ENCODE measurements at places on chromosomes 7 and 10.

DNA sequence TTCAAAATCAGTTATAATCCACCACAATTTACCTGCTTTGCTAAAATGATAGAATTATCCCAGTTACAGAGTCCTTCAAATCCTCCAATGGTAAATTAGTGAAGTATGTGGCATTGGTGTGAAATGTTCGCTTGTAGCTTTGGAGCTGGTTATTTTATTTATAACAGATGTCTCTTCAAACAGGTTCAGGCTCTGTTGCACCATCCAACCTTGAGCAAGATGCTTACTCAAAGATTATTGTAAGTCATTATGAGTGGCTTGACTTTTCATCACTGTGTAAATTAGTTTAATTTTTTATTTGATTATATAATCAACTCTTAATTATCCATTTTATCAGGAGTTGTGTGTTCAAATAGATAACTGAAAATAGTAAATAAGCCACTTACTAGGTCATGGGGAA lies 99.4 kb downstream of the BTRC start:
- no peak for DNase-seq

- DNase-seq: no peak
Observed at GRCh38 chr10:42149722-42150427, 488.5 kb downstream of the ZNF33B start.

DNA sequence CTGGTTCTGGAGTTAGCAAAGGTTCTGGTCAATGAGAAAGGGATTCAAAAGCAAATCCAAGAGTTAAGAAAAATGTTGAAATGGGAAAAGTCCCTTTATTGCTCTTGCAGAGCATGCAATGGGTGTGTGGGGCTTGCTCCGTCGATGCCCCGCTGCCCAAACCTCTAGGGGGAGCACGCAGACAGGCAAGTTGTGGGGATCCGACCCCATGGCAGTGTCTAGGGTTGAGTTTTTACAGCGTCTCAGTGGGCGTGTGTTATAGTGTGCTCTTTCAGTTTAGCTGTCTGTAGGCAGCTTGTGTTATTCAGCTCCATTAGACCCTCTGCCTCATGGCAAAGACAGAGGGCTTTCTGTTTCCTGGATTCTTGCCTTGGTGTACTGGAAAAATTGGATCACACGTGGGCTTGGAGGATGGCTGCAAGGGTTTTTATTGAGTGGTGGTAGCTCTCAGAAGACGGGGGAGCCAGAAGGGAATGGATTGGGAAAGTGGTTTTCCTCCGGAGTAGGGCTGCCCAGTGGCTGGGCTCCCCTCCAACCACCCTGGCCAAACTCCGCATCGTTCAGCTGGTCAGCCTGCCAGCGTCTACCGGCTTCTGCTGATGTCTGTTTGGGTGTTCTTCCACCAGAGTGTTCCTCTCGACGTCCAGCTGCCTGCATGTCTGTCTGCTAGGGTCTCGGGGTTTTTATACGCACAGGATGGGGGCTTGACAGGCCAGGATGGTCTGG lies 102.3 kb upstream of the PLXDC2 start:
- DNase-seq: no peak

- no peak for DNase-seq
Observed at GRCh38 chr10:113999531-113999930, 44.1 kb upstream of the ADRB1 start.
